ENCODE measurements at places on chromosomes 7 and 10. TPM values are rescaled to one million over a fixed set of nuclear protein-coding genes. Genes with fewer than 3 reads are reported as not detected.

The CYP2E1 gene
- not detected for total RNA-seq

The PON1 gene
- total RNA-seq, result not detected

The SPDYE2 gene
- total RNA-seq, result not detected

The LIPK gene
- total RNA-seq, result not detected

All from GM23248 (cell line).